ENCODE measurements at places on chromosomes 6 and 20. TPM values are rescaled to one million over a fixed set of nuclear protein-coding genes. Genes with fewer than 3 reads are reported as not detected.

Gene TAAR2
- not detected for total RNA-seq

Gene CLPSL1
- total RNA-seq: not detected

Gene LST1
- total RNA-seq: not detected

Gene MICB
- total RNA-seq: 20.8 TPM

Gene TFAP2C
- total RNA-seq: 9.4 TPM

Gene LRRC73
- 0.08 TPM for total RNA-seq

Gene COL12A1
- total RNA-seq: 6.3 TPM

Gene NKX2-4
- 0.35 TPM for total RNA-seq

Gene NHLRC1
- total RNA-seq: 1.0 TPM

Gene SESN1
- total RNA-seq: 36.2 TPM

Gene AGER
- total RNA-seq: 2.3 TPM

Gene JAG1
- 42.0 TPM for total RNA-seq

Gene ACTL10
- 1.9 TPM for total RNA-seq

Gene SEL1L2
- total RNA-seq: not detected

Gene SLC35F1
- total RNA-seq: 10.3 TPM

All from GM23338 (cell line).